ENCODE measurements at places on chromosomes 12 and 14.
A peak's percentile ranks its signal among the peaks of the same experiment; 100 is the strongest.

- no peak for DNase-seq
Measured at GRCh38 chr14:64646103-64646502, 58.1 kb upstream of the PLEKHG3 start.

GRCh38 chr12:117284140-117284539, 77.3 kb downstream of the NOS1 start:
- DNase-seq: no peak

DNA sequence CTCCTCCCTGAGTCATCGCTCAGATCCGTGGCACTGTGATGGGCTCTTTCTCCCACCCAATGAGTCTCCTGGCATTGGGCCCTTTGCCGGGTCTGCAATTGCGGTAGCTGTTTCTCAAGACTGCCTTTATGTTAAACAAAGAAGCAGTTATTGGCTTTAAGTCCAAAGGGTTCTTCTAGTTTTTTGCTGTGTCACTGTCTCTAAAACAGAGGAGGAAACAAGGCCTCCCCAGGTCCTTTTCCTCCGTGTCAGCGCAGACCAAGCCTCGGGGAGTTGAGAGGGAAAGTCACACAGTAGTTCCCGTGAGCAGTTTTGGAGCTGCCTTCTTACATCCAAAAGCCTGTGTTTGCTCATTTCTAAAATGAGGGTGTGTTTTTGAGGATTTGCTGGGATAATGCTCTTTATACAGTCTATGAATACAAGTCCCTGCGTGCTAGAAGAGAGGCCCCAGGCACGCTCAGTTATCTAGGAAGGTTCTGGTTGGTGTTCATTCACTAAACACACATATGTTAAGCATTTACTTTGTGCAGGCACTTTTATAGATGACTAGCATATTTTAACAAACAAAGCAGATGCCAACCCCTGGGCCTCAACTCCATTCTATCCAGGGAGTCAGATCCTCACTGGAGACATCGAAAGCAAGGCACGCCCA, 126.0 kb upstream of the PZP start:
- DNase-seq: no peak

DNA sequence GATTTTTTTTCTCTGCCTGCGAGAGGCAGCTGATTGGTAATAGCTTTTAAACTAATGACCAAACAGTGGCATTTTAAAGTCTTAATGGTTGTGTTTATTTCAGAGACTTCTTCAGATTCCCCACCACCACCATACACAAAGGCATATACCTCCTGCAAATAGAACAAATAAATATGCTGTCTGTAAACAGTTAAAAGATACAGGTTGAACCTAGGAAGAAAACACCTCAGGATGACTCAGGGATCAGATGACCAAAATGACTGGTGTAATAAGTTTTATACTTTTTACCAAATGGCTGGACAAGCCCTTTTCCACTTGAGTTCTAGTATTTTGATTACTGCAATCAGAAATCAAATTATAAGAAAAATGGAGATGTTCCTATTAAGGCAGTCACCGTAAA, 364.1 kb downstream of the PAWR start:
- no peak for DNase-seq

- DNase-seq: no peak
Measured at GRCh38 chr14:86915406-86915805, 1077.6 kb downstream of the GALC start.

GRCh38 chr12:108530161-108530560, 15.1 kb downstream of the FICD start:
- no peak for DNase-seq

DNA sequence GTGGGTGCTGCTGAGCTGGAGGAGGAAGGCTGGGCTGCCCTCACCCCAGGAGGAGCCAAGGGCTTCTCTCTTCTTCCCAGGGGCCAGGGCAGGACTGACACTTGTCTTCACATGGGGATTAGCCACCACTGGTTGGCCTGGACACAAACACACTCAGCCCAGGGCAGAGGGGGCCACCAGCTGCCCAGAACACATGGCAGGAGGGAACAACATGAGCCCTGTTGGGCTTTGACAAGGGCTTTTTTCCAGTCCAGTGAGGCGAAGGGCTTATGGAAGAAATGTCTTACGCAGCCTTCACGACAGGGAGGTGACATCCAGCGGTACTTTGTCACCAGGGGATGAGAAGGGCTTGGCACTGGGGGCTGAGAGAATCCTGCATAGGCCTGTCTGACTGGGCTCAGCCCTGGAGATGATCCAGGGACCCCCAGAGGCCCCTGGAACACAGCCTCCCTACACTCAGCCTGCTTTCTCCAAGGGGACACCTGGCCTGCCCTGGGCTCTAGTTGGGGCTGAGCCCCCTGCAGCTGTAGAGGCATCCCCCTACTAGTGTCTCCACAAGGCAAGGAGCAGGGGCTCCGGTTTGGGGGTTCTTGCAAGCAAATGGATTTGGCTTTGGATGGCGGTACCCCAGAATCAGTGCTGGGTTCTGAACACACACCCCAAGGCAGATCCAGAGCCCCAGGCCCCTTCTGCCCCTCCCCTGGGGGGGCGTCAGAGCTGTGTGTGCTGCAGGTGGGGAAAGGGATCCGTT, 18.9 kb downstream of the ARL6IP4 start:
- no peak for DNase-seq

- no peak for DNase-seq
Measured at GRCh38 chr12:105420046-105420445, 89.6 kb downstream of the C12orf75 start.

DNA sequence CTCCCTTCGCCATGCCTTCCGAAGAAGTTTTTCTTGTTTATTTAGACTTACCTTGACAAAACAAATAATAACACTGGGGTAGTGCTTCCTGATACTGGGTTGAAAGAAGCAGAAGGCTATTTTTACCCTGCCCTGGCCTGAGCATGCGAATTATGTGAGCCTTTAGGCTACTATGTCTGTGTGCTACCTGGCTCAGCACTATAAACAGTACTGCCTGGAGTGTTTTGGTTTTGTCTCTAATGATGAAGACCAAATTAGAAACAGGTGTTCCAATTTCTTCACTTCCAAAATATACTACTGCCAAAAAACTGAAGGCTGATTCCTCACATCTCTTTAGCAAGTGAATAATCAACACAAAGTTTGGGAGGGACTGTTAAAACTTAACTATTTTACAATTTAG, 7.6 kb upstream of the OVCH1 start:
- no peak for DNase-seq

DNA sequence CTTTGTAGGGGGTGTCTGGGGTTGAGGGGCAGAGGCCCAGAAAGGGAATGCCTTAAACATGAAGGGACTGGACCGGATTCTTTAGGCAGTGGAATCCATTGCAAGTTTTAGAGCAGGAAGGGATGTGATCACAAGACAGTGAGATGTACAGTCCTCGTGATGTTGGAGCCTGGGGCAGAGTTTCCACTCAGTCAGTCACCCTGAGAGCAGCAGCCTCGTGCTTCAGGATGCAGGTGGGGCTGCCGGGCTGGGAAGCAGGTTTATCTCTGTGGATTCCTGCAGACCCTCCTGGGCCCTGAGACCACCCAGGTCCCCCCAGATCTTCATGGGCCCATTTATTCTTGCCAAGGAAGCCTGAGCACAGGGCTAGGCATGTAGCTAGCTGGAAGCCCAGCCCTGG, 38.5 kb downstream of the RIN3 start:
- DNase-seq: no peak

- peak; percentile 5 for DNase-seq
Measured at GRCh38 chr14:35687335-35687939, 121.7 kb downstream of the RALGAPA1 start.

DNA sequence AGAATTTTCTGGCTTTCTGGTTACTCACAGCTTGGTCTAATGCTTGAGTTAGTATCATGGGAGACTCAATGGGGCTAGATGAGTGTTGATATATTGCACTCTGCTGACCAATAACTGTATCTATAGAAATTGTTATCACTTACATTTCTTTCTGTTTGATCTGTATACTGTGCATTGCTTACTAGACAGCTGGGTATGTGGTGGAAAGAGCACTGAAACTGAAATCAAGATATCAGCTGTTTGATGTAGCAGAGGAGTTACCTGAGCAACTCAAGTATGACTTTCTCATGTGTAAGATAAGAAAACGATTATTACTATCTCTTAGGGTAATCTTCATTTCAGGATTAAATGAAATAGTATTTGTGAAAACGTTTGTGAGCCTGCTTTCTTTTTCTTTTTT, 183.0 kb downstream of the SLC15A5 start:
- DNase-seq: no peak

DNA sequence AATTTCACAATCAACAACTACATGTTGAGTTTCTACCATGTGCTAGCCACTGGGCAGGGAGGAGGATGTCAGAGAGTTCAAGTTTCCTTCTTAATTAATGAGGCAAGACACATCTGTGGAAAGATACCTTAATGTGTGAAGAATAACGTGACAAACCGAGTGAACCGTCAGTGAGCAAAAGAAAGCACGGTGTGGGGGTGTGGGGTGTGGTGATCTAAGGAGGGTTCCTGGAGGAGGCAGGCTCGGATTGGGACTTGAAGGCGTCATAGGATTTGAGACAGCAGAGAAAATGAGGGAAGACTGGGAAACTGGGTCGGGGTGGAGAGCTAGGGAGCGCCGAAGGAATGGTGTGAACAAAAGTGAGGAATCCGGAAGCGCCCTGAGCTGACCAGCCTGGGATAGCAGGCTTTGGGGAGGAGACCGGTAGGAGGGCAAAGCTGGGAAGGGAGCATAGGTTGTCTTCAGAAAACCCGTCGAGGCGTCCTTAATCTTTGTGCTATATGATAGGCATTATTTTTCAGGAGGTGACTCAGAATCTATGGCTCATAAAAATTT, 22.3 kb downstream of the GALNT8 start:
- DNase-seq: no peak

DNA sequence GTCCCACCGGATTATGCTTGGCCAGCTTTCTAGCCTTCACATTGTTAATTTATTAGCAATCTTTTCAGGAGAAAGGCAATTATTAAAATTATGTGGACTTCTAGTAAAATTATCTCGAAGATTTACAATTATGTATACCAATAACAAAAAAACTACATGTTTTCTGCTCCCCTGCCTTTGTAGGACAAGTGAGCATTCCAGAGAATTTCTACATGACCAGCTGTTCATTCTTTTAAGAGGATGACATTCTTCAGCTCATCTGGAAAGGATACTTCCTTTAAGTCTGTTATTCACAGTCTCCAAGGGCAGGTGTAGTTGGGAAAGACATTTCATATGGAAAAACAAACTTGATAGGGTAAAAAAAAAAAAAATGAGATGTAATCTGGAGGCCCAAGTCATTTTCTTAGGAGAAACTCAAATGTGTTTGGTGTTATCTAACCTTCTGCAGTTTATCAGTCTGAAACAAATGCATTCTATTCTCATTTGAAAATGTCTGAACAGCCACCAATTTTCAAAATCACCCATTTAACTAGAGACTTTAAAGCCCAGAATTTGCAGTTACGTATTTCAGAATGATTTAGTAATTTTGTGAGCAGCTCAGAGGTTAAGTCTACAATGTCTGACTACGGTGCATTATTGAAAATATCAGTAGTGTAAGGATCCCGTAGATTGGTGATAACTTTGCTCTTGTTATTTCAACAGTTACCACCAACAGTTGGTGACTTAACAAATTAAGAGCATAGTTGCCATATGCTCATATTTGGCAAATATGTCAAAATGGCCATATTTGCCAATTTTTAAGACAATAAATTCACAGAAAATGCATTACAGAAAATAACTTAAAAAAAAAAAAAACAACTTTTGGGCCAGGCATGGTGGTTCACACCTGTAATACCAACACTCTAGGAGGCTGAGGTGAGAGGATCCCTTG, 1.8 kb upstream of the PHLDA1 start:
- no peak for DNase-seq

- DNase-seq: no peak
Measured at GRCh38 chr12:46187023-46187422, 81.8 kb downstream of the SLC38A1 start.

DNA sequence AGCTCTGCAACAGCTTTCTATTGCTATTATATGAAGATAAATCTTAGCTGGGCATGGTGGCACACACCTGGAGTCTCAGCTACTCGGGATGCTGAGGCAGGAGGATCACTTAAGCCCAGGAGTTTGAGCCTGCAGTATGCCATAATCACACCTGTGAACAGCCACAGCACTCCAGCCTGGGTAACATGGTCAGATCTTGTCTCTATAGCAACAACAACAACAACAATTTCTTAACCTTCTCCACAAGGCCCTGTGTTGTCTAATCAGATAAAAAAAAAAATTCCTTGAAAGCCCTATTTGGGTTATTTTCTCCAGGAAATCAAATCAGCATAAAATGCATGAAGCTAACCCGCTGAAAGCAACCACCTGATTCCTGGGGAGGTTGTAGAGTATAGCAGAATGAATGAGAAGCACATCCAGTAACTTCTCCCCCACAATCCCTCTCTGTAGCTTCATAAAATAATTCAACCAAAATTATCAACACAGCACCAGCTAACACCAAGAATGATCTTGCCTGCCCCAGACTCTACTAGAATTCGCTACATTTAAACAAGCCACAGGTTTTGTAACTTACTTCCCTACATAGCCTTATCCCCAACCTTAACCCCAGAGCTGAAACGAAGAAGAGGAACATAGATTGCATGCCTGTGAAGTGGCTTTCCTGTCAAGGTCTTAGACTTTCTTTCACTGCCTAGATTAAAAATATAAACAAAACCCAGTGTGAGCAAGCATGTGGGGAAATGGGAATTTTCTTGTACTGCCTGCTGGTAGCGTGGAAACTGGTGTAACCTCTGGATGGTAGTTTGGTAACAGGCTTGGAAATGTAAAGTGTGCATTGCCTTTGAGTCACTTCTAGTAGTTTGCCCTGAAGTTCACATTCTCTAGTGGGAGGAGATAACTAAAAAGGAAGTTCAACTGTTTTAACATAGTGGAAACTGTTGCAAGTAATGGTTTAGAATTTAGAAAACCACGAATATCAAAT, 6.0 kb upstream of the STK38L start:
- no peak for DNase-seq

DNA sequence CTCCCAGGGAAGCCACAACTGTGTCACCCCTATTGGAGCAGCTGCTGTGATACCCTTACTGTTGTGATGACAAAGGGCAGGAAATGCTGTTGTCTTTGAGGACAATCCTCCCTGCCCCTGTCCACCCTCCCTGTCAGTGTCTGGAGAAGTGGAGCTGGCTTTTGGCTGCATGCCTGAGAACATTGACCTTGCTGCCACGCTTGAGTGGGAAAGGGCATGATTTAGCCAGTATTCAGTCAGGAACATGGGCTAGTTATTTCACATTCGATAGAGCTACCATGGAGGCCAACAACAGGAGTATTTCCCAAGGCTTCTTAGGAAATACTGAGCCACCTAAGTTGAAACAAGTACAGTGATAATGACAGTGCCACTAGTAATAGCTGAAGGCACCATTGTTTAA, 59.4 kb downstream of the MYRFL start:
- DNase-seq: no peak

GRCh38 chr12:122079033-122079531, 526 bp downstream of the MLXIP start:
- no peak for DNase-seq

GRCh38 chr14:37198907-37199306, 1.2 kb downstream of the MIPOL1 start:
- no peak for DNase-seq

DNA sequence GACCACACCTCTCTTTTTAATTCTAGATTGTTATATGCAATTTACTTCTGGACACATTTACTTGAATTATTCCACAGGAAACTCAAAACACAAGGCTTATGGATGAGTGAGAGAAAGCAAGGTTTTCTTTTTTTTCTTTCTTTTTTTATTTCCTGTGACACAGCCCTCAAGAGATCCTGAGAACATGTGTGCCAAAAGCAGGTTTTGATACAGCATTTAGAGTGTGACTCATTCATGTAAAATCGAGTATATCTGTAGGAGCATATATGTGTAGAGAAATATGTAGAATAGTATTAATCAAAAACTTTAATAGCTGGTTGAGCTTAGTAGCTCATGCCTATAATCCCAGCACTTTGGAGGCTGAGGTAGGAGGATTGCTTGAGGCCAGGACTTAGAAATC, 4.4 kb upstream of the MAX start:
- no peak for DNase-seq

Measured in GM18507 (cell line).